ENCODE measurements at places on chromosomes 6 and 20.

- no peak for DNase-seq
These were observed 318.8 kb downstream of the ZFAND3 start for GRCh38 chr6:38138374-38138773.

- DNase-seq = no peak
These were observed 187.7 kb upstream of the MYLIP start for GRCh38 chr6:15941168-15941567.

- peak; percentile 71 for DNase-seq
These were observed 47.1 kb upstream of the ENTPD6 start for GRCh38 chr20:25148181-25148981.

DNA sequence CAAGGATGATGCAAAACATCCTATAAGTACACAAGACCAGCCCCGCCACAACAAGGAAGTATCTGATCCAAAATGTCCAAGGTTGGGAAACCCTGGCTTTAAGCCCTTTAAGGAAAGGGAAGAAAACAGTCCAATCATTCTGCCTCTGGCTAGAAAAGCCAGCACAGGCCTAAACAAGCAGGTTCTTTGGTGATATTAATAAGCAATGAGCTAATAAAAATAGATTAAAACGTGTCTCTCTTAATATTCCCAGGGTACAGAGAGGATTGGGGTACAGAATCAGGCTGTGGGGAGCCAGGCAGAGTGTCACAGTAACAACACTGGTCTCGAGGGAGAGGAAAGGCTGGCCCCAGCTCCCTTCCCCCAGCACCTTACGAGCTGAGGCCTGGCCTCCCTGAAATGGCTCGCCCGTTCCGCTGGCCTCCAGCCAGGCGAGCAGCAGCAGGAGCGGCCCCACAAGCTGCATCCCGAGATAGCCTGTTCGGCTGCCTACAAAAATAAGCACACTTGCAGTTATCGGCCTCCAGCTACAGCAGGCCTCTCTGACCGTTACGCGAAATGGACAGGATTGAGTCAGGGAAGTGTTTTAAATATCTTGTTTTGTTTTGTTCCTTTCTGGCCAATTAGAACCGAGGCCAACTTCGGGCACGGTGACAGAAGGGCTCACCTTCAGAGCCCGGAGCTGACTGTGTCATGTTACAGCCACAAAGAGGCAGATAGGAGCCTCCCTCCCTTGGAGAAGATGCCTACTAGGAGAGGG, 4.0 kb upstream of the ZMYND8 start:
- no peak for DNase-seq

DNA sequence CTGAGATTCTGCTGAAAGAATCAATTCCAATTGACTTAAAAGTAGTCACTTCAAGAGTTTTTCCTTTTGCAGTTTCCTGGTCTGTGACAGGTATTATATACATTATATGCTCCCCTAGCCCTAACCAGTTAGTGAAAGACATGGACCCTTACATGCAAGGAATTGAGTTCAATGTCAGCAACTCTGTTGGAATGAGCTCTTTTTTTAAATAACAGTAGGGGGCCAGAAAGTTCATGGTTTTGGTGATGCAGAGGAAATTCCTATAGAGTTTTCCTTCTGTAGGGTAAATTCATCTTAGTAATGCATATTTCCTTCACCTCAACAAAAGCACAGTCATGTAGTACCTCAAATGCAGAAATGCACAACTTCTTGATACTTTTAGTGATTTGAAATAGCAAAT, 172.2 kb downstream of the KIF6 start:
- DNase-seq = no peak

GRCh38 chr6:40968620-40969164, 70.3 kb downstream of the UNC5CL start:
- no peak for DNase-seq

DNA sequence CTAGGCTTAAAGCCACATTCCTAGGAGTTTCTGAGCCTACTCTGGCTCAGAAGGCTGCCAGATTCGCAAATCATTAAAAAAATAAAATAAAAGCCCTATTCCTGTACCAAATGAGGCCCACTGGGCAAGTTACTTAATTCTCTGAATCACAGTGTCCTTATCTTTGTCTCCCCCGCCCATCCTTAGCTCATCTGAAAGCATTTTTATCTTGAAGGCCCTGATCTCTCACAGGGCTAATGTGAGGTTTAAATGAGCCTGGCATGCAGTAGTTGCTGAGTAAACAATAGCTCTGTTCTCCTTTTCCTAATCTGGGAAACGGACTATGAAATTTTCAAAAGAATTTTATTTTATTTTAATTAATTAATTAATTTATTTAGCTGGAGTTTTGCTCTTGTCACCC, 2.1 kb upstream of the ZBTB12 start:
- DNase-seq = no peak

GRCh38 chr20:49511788-49512525, 29.5 kb upstream of the KCNB1 start:
- DNase-seq = no peak

GRCh38 chr6:124995131-124995530, 32.9 kb downstream of the RNF217 start:
- no peak for DNase-seq

GRCh38 chr6:165990216-165990615, 177.4 kb downstream of the TBXT start:
- no peak for DNase-seq

DNA sequence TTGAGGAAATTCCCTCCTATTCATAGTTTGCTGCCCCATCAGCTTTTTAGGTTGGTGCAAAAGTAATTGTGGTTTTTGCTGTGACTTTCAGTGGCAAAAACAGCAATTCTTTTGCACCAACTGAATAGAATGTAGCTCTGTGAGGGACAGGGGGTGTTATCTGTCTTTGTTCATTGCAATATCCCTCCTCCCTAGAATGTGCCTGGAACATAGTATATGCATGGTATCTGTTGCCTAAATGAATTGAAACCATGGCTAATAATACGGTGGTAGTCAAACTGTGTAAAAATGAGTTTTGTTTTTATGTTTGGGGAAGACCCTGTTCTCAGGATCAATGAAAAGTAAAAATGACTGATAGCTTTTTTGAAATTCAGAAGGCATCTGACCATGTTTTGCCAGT, 45.1 kb downstream of the SCAND1 start:
- no peak for DNase-seq

- no peak for DNase-seq
These were observed 21.2 kb downstream of the TGM2 start for GRCh38 chr20:38143646-38144554.

- DNase-seq = no peak
These were observed 1.3 kb upstream of the NNAT start for GRCh38 chr20:37519508-37520418.

- DNase-seq = no peak
These were observed 50.8 kb downstream of the GCLC start for GRCh38 chr6:53494076-53494475.

GRCh38 chr6:168290095-168290494, 29.5 kb downstream of the DACT2 start:
- no peak for DNase-seq

DNA sequence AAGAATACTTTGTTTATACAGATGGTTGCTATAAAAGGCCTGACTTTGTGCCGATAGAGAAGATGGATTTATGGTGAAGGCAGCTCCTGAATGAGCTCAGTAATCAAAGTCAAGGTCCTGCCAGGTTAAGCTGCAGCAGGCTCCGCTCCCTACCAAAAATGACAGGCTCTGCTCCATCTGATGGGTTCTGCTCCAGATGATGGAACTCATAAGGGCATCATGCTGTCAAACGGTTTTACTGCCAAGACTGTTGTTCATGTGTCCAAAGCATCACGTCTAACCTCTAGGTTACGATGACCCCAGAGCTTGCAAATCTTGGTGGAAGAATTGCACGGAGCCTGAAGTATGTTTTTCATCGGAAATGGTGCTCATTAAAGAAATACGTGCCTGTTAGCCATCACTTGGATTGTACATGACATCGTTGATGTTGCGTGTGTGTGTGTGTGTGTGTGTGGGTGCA, 19.2 kb upstream of the PTGIS start:
- DNase-seq = no peak

DNA sequence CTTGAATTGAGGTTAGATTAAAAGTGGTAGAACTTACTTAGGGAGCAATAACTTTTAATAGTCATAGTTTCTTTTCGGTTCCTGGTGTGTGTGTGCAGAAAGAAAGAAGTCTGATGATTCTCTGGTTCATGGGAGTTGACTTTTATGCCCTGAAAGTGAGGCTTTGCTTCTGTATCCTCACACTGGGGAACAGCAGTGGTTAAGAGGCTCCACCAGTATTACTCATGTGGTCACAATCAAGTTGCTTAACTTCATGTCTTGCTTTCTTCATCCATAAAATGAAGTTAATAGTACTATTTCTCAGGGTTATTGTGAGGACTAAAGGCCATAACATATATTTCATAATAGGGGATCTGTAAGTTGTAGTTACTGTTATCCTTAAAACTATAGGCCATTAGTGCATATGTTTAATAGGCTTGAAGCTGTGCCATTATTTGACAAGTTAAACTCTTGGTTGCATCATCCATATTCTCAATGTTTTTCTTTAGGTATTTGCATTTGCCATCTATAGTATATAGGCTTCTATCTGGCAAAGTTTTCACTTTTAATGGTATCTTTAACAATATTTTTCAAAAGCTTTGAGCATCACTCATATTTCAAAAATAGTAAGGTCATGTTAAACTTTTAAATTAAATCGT, 262.4 kb downstream of the PLCB1 start:
- DNase-seq = no peak

GRCh38 chr6:25050356-25050755, 114.6 kb upstream of the RIPOR2 start:
- peak; percentile 61 for DNase-seq

DNA sequence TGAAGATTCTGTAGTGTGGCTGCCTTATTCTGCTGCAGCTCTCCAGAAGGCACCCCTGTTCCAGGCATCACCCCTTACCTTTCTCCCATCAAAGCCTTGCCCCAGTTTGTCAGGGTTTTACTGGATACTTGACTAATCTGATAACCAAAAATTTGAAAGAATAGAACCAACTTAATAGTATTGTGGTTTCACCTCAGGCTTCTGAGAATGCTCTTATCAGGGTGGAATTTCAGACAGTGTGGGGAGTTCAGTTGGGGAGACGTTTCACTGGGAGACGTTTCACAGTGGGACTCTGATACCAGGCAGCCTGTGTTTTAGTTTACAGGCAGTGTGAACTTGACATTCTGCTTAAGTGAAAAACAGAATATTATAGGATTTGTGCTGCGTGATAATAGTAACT, 50.5 kb downstream of the SCAND1 start:
- DNase-seq = no peak

- no peak for DNase-seq
These were observed 67.3 kb downstream of the KLHL32 start for GRCh38 chr6:96991618-96992342.

GRCh38 chr6:156866220-156867015, 89.2 kb downstream of the ARID1B start:
- DNase-seq = no peak

DNA sequence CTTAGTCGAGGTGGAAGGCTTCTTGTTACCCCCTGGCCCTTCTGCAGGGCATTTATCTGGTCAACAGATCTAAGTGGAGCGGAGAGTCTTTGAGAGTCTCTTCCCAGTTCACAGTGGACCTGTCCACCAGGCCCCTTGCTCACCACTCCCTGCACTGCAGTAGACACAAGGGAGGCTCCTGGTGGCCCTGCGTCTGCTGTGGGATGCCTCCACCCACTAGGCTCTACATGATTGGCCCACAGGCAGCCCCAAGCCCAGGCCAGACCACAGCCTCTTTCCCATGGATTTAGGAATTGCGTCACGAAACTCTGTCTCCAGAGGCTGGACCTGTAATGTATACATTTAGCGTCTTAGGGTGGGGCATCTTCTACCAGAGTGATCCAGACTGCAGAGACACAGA, 28.4 kb downstream of the TBC1D7 start:
- DNase-seq = no peak

DNA sequence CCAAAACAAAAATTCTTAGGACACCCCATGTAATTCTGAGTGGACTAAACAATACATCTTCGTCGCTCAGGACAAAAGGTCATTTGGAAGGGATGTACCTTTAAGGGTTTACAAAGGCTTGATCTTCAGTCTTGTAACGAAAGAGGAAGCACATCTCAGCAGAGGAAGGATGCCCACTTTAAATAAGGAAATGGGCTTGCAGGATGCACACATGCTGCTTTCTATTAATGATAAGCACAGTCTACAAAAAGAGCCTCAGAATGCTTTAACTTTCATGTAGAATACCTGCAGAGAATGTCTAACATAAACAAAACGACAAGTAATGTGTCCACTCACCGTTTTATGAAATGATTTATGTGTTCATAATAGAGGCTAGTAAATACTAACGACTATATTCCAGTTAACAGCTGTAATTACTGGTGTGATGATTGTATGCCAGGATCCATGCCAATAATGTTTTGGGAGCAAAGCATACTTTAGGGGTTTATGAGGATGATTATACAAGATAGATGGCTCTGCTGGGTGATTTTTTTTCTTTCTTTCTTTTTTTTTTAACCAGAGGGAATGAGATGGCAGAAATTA, 216.9 kb downstream of the GMDS start:
- DNase-seq = no peak

DNA sequence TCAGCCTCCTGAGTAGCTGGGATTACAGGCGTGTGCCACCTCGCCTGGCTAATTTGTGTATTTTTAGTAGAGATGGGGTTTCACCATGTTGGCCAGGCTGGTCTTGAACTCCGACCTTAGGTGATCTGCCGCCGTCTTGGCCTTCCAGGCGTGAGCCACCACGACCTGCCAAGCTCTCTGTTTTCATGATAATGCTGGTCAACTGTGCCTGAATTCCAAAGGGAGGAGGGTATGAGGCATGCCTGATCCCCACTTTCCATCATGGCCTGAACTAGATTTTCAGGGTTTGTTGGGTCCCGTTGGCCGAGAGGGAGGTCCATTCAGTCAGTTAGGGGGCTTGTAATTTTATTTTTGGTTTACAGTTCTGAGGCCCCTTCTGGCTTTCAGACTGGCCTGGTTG, 28.0 kb upstream of the ANGPT4 start:
- no peak for DNase-seq

- peak; percentile 14 for DNase-seq
These were observed at the start of gene ESR1 for GRCh38 chr6:151807513-151808370. Gene ESR1 (plus strand): TSS chr6:151807682. CDS start chr6:151807913, 231 bp downstream.

GRCh38 chr6:15089569-15090144, 156.2 kb upstream of the JARID2 start:
- no peak for DNase-seq

DNA sequence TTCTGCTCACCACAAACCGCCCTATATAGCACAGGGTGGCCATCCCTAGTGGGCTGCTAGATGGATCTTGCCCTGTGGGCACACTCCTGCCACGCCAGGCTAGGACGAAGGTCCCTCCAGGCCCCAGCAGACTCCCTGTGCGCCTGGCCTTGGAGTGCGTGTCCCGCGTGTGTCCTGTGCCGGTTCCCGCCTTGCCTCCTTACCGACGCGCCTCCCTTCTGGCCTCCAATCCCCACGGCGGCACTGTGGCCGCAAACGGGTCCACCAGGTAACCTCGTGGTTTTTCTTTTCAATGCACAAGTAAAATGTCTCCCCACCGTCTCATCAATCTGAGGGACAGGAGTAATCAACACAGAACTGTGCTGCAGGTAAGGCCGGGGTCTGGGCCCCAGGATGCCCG, 133.8 kb upstream of the PHACTR3 start:
- DNase-seq = no peak

- no peak for DNase-seq
These were observed 283.1 kb downstream of the PREX1 start for GRCh38 chr20:48544402-48545339.
